ENCODE measurements at places on chromosomes 7 and 10.
A peak's percentile ranks its signal among the peaks of the same experiment; 100 is the strongest.

DNA sequence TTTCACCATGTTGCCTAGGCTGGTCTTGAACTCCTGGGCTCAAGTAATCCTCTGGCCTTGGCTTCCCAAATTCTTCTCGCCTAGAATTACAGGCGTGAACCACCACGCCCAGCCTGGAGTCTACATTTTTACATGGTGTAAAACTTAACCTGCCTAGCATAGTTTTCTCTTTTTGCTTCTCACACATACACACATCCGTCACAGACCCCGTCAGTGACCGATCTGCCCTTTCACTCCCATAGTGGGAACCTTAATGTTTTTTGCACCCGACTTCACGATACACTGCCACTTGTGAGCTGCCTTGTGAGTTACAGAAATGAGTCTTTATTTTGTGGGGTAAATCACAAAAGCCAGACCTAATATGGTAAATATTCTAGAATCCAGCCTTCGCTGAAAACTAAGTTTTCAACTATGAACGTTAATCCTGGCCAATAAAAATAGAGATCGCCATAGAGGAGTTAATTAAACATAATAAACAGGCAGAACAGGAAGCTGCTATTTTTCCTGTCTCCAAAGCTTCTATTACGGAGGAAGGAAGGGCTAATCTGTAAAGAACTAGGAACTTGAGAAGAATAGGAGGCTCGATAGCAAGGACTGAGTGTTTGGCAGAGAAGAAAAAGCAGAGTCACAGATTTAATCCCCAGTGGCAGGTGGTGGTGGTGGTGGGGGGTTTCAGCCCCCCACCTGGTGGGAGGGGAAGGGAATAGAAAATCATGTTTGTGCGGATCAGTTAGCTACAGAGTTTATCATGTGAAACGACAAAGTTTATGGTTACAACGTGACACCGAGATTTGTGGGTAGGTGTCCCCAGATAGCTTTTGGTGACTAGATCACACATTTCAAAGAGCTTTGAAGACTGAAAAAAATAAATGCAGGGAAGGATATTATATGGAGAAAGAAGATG, 14.7 kb upstream of the FAM171A1 start:
- DNase-seq: no peak

- no peak for DNase-seq
Observed at GRCh38 chr7:43850348-43851116, 18.8 kb downstream of the MRPS24 start.

GRCh38 chr10:71277914-71278665, 41.0 kb upstream of the SLC29A3 start:
- no peak for DNase-seq

GRCh38 chr7:5396542-5396941, 27.1 kb downstream of the TNRC18 start:
- DNase-seq: peak; percentile 44

DNA sequence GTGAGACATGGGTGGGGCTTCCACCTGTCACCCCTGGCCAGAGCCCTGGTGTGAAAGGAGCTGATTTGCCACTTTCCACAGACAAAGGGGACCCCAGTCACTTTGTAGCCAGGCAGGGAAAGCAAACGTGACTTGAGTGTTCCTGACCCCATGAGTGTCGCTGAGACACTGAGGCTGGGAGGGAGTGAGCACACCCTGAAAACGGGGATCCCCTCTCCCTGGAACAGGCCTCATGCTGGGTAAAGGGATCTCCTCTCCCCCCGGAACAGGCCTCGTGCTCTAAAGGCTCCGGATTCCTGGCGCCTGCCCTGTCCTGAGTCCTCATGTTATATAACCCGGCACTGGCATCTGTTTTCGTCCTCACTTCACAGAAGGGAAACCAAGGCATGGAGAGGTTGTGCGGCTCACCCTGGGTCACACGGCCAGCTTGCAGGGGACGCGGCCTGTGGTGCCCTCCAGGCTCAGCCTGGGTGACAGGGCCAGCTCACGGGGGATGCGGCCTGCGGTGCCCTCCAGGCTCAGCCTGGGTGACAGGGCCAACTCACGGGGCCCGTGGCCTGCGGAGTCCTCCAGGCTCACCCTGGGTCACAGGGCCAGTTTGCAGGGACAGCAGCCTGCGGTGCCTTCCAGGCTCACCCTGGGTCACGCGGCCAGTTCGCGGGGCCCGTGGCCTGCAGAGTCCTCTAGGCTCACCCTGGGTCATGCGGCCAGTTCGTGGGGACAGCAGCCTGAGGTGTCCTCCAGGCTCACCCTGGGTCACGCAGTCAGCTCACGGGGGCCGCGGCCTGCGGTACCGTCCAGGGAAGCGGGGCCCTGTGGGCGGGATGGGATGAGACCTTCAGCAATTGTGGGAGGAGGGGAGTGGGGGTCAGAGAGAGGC, 104.7 kb downstream of the PDGFA start:
- no peak for DNase-seq

DNA sequence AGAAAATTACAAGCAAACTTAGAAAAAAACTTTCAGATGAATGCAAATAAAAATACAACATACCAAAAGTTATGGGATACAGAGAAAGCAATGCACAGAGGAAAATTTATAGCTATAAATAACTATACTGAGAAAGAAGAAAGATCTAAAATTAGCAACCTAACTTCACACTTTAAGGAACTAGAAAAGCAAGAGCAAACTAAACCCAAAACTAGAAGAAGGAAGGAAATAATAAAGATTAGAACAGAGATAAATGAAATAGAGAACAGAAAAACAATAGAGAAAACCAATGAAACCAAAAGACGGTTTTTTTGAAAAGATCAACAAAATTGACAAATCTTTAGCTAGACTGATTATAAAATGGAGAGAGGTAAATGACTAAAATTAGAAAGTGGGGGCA, 9.6 kb upstream of the STRA8 start:
- DNase-seq: no peak

GRCh38 chr7:18352339-18353255, 143.0 kb upstream of the HDAC9 start:
- no peak for DNase-seq

DNA sequence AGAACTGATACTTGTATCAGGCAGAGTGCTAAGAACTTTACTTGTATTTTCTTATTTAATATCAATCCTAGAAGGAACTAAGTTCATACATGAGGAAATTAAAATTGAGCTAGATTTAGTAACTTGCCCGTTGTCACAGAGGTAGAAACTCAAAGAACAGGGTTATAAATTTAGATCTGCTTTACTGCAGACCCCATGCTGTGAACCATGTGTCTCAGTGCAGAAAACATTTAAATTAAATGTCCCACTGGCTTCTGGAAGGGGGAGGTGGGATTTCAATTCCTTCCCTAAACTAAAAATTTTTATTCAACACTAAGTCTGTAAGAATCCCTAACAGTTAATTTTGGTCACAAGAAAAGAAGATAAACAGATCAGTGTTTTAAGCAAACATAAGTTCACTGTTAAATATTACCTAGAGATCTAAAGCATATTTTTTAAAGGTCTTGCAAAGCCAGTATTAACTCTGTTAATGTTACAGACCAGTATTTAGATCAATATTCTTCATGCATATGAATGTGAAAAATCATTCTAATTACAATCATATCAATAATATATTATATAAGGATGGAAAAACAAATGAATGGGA, 23.1 kb downstream of the WASL start:
- DNase-seq: no peak

DNA sequence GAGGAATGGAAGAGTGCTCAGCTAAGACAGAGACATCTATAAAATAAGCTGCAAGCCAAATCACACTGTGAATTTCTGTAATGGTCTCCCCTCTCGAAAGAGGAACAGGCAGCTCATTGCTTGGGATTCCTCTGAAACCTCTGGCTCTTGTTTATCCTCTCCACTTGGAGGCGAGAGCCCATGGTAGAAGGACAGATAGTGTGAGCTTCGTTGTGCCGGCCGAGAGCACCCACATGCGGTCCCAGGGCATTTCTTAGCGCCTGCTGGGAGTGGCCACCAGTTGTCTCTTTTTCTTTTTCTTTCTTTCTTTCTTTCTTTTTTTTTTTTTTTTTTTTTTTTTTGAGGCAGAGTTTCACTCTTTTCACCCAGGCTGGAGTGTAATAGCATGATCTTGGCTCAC, 26.2 kb downstream of the CNPY1 start:
- DNase-seq: no peak

DNA sequence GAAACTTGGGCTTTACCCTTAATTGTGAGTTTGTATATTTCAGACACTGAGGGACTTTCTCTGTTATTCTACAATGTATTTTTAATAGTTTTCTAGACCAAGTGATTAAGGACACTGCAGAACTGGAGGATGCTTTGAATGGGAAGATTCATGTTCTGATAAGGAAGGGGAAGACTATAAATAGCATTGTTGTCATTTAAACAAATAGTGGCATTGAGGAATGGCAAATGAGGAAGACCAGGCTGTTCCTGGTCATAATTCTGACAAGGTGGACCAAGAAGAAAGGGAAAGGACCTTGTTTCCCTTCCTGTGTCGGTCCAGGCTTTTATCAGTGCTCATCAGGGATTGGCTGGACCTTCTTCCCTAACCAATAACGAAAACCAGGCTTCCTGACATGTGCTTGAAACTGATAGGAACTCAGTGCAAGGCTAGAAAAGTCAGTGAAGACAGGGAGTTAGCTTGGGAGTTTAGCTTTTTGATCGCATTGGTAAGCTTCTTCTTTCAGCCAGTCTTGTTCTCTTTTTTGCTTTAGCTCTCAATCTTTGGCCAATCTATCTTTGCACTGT, 116.2 kb downstream of the ITGA8 start:
- DNase-seq: no peak

DNA sequence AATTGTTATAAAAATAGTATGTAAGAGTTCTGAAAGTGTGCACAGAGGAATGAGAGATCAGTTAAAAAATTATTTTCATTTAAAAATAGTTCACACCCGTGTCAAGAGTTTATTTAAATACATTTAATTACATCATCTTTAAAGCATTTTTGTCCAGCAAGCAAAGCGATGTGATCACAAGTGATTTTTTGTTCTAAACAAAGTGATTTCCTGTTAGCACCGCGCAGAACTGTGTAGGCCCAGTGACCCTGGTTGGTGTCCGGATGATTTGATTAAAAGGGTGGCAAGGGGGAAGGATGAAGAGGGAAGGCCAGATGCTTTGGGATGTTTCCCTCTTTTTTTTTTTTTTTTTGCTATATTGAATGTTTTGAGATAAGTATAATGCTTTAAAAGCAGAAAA, 227.8 kb upstream of the PITRM1 start:
- no peak for DNase-seq

GRCh38 chr7:111682588-111683340, 120.5 kb upstream of the IMMP2L start:
- no peak for DNase-seq

DNA sequence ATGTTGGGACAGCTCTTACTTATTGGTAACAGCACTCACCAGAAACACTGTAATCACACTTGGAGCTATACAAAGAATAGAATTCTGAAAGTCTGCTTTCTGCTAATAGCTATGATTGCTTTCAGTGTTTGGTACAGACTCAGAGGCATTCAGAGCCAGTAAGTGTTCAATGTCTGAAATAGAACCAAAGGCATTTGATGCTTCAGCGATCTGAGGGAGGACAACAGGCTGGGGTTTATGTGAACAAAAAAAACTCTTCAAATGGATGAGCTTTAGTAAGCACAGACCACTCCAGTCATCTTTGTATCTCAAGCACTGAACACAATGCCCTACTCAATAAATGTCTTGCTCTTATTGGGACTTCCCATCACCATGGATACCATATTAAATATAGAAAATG, 322.8 kb upstream of the GRM3 start:
- no peak for DNase-seq

- DNase-seq: no peak
Observed at GRCh38 chr7:158328376-158329013, 259.1 kb downstream of the PTPRN2 start.

- DNase-seq: no peak
Observed at GRCh38 chr7:39417642-39418041, 148.6 kb upstream of the YAE1 start.

- DNase-seq: no peak
Observed at GRCh38 chr7:22723637-22724036, 3.4 kb upstream of the IL6 start.

DNA sequence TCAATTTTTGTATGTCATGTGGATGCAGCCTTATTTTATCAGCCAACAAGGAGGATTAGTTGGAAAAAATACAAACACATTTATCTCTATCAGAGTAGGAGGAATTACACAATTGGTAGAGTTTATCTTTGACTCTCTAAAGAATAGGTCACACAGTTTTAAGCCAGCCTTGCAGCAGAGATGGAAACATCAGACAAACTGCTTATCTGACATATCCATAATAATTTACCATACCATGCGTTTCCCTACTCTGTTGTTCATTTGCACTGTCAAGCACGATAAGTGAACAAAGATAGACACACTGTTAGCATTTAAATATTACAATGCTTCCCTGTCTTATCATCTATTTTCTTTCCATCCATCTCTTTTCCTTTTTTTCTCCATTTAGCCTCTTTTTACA, 283.7 kb upstream of the SMIM30 start:
- DNase-seq: no peak

DNA sequence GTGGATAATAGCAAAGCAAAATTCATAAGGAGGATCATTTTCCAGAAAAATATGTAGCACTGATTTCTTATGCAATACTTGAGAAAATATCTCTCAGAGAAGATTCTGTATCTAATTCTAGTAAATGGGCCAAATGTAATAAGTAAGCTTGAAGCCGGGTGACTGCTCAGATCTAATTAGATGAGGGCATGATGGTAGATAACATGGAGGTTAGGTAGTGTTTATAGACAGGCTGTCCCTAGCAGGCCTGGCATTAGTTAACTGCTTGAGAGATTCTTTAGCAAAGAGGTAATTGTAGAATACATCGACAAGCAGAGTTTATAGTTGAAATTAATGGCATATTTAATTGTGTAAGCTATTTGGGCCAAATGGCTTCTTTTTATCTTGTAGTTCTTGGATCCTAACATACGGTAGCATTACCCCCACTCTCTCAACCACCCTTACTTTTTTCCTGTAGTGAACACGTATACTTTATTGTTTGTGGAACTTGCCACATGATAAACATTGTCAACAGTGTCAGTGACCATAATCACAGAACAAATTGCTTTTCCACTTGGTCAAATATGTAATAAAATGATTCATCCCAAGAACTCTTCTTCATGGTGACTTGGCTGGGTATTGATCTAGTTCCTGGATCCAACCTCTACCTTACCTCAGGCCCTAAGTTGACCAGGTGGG, 343.1 kb downstream of the BBS9 start:
- no peak for DNase-seq

DNA sequence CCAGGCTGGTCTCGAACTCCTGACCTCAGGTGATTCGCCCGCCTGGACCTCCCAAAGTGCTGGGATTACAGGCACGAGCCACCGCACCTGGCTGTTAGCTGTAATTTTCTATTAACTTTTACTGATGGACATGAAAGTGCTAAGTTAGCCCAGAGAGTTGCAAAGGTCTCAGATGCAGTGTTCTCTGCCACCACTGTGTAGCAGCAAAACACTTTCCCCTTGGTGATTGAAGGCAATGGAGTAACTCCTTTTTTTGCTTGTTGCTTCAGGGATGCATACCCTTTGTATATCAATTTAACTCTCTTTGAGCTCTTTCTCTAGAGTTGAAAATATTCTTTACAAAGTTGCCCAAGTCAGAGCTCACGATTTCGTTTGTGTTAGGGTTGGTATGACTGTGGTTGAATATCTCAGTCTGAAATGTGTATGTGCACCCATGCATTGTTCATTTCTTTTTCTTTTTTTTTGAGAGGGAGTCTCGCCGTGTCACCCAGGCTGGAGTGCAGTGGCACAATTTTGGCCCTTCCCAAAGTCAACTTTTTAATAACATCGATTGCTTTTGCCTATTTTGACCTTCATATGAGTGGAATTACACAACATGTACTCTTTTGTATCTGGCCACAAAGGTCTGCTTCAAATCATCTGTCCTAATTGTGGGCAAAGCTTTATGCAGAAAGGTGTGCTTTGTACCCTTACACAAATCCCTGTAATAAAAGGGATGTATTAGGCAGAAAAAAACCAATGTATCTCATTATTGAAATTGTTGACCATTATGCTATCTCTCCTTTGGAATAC, 52.6 kb downstream of the GTF2I start:
- DNase-seq: no peak
